ENCODE measurements at places on chromosomes 6 and 20.

- no peak for DNase-seq
Measured at GRCh38 chr6:134849920-134850447, 99.9 kb downstream of the ALDH8A1 start.

GRCh38 chr6:73722318-73723060 is 26.5 kb downstream of the CD109 start:
- no peak for DNase-seq

- no peak for DNase-seq
Measured at GRCh38 chr6:33028220-33028849, 18.9 kb upstream of the HLA-DOA start.

- no peak for DNase-seq
Measured at GRCh38 chr6:10719296-10719963, 3.4 kb upstream of the TMEM14C start.

DNA sequence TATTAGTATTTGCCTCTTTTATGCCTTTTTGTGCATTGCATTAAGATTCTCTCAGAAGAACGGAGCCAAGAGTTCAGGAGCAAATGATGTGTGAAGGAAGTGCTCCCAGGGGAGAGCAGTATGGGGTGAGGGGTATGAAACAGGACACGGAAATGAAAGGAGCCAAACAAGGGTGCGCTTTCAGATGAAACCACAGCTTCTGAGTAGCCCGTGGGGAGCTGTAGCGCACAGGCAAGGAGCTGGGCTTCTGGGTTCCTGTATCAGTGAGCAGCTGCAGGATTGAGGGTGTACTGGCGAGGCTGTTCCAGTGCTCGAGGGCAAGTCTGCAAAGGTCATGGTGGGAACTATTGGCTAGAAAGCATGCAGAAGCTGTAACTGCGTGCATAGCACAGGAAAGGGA is 25.4 kb downstream of the ANKEF1 start:
- no peak for DNase-seq
